ENCODE measurements at places on chromosomes 3 and 15. TPM values are rescaled to one million over a fixed set of nuclear protein-coding genes. Genes with fewer than 3 reads are reported as not detected.

- peak; percentile 88 for DNase-seq
Observed at GRCh38 chr3:177449360-177450006, 252.2 kb upstream of the TBL1XR1 start.

TLR9 gene
- total RNA-seq, result 1.1 TPM

DNA sequence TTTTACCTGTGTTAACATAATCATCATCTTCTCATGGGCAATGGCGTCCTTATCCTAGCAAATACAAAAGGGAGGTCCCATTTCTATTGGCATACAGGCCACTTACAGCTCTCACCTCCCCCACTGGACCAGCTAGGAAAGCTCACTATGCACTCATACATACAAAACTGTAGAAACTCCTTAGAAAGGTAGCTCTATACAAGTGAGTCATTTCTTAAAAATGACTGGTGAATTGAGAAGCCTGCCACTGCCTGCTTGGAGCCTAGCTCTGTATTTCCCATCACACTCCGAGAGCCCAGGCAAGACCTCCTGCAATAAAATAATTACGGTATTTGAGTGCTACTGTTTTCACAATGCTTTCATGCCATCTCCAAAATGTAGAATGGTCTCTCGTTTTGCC is 321.8 kb downstream of the ULK4 start:
- DNase-seq, result no peak

DNA sequence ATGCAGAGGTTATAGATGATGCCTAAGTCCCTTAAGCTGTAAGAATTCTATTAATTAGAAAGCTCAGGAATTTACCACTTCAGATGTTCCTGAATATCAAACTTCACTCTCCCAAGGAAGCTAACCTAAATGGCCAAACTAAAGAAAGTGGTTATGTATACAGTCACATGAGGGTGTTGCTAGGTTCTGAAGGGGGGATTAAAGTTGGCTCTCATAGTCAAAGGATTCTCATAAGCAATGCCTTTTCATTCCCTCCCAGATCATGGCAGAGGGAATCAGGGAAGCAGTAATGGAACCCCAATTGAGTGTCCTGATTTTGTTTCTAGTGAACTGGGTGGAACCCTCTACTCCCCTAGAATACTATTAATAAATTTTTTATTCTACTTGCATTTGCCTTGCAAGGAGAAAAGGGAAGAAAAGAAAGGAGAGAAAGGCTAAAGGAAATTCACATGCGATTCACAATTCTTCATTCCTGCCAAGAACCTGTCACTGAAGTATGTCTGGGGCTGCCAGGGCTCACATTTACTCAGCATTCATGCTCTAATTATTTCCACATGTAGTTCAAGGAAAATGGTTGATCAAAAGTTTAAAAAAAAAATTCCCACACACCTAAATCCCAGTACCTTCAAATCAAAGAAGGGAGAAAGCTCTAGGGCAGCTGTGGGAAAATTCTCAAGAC is 25.1 kb downstream of the FSTL1 start:
- DNase-seq, result no peak

DNA sequence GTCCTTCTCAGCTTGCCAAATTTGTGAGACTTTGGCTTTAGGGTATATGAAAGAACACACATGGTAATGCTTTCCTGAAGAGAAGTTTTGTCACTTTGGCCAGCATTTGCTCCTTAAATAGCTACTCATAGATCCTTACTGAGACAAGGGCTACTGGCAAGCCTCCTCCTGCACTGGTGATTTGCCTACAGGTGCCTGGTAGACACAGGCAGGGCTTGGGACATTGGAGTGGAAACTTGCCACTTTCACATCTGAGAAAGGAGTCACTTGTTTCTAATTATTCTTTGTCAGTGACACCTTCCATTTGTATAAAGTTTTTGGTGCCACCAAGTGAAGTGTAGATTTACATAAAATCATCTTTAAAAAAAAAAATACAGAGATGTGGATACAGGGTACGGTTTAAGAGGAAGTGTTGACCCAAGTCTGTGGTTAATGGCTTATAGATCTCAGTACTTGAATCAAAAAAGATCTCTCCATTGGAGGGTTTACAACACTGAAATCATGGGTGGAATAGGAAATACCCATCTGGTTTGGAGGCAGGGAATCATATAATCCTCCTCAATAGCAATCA is 132.8 kb upstream of the GADL1 start:
- DNase-seq, result no peak

SERPINI2 gene
- total RNA-seq, result 0.67 TPM

- DNase-seq, result no peak
Observed at GRCh38 chr3:57856675-57857074, 100.6 kb downstream of the SLMAP start.

DNA sequence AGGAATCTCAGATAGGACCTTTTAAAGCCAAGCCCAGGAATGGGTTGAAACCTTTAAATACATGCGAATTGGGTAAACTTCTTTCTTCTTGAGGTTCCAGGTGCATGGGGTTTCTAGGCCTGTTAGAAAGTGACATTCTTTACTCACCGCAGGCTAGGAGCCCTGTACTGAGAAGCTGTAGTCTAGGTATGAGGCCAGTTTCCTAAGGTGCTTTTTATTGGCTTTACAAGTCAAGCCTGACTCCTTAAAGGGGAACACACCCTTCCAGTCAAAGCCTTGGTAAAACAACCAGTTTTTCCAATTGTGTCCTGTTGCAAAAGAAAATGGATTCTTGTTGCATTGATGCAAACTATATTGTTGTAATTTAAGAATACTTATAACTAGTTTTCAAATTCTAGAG is 76.1 kb upstream of the ATP11B start:
- DNase-seq, result no peak

GRCh38 chr15:78988361-78988911 is 43.6 kb upstream of the CTSH start:
- peak; percentile 94 for DNase-seq

TNFAIP8L3 gene
- total RNA-seq, result 7.9 TPM

DNA sequence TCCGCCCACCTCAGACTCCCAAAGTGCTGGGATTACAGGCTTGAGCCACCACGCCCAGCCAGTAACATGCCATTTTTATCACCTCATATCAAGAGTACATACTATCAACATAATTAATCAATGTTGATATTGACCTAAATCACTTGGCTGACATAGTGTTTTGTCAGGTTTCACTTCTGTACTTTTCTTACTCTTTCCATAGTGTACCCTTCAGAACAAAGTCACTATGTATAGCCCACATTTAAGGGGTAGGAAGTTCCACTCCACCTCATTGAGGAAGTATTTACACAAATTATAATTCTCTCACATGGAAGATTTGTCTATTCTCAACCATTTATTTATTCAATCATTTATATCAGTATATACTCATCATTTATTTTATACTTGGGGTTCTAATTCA is 145.2 kb downstream of the STAG1 start:
- no peak for DNase-seq

DNA sequence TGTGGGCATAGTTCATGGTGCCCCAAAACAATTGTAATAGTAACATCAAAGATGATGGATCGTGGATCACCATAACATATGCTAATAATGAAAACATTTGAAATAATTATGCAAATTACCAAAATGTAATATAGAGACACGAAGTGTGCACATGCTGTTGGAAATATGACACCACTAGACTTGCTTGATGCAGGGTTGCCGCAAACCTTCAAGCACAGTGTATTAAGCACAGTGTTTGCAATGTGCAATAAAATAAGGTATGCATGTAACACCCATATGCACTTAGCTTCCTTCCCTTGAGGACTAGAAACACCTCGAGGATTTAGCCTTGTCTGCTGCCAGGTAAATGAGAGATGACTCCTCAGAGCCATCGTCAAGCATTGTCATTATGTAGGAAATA is 10.9 kb upstream of the GJD2 start:
- DNase-seq, result no peak

ZNF860 gene
- 1.7 TPM for total RNA-seq

All from upper lobe of left lung (tissue), 6 donors.